ENCODE measurements at places on chromosomes 7 and 10.

DNA sequence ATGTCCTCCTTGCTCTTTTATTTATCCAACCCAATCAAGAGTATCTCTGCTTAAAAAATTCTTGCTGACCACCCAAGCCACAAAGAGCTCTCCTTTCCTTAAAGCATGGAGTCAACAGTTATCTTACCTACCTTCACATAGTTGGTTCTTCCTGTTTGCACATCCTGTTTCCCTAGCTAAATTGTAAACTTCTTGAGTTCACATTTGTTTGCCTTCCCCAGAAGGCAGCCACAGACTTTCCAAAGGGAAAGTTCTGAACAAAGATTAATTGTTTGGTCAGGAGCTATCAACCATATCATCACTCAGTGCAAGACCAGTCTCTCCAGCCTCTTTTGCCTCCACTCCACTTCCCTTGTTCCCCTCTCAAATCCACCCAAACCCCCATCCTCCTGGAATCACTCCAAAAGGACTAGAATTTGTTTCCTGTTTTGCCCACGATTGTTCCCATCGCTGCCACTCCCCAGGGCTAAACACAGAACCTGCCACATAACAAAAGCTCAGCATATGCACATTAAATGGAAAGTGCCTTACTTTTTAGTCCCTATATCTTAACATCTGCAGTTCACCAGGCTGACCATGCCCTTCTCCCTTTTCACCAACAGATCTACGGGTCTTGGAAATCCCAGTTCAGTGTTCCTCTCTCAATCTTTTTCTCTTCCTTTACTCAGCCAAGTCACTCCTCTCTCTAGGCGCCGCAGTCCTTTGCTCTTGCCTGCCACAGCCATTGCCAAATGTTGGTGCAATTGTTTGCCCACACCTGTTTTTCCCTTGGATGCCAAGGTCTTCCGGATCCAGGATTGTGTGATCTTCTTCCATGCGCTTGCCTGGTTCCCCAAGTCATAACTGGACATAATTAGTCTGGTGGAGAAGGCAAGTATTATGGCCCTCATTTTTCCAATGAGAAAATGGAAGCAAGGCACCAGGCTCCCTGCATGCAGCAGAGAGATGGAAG lies 265.5 kb downstream of the KCNMA1 start:
- no peak for DNase-seq

DNA sequence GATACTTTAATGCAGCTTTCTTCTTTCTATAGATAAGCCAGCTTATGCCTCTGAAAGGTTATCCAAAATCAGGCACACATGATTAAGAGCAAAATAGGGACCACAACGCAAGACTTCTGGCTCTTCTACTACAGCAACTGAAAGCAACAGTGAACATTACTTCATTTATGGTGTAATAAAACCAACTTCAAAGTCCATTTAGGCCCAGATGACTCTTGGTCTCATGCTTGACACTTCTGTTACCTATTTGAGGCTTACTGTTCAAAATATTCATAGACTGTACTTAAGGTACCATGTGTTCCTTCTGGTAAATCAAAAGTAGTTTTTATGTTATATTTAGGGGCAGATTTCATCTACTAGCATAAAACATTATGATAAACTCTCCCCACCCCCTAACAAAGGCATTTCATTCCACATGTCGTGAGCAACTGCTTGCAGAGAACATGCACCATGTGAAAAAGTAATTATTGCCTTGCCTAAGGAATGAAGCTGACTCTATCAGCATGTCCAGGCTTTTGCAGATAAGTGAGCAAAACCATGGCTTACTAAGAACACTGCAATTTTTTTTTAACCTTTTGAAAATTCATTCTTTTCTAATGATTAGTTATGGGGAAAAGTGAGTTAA lies 154.9 kb upstream of the ITGB1 start:
- DNase-seq, result peak; percentile 44

DNA sequence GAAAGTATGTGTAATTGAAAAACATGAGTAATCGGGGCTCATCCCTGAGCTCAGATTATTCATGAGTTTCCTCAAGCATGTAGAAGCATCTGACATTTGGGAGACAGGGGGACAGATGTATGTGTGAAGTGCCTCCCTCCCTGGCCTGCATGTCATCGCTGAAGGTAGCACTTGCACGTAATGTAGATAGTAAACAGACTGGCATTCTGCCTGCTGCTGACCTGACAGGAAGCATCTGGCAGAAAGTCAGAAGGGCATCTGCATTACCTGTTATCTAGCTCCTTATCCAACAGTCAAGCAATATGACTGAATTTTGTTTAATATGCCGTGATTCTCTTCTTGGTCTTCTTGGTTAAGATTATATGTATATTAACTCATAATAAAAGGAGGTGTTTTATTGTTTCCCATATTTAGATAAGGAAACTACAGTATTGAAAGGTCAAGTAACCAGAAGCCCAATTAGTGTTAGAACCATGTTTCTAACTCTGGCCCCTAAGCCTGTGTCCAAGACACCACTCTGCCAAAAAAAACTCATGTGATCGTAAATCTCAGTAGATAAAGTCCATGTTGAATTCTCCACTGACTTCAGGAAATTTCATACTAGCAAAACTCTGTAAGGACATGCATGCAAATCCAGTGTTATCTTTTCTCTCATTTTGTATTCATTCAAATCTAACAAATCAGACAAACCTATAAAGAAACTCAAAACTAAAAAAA lies 918.1 kb upstream of the MBL2 start:
- DNase-seq, result no peak

GRCh38 chr7:114375907-114376306 lies 38.7 kb upstream of the FOXP2 start:
- no peak for DNase-seq

DNA sequence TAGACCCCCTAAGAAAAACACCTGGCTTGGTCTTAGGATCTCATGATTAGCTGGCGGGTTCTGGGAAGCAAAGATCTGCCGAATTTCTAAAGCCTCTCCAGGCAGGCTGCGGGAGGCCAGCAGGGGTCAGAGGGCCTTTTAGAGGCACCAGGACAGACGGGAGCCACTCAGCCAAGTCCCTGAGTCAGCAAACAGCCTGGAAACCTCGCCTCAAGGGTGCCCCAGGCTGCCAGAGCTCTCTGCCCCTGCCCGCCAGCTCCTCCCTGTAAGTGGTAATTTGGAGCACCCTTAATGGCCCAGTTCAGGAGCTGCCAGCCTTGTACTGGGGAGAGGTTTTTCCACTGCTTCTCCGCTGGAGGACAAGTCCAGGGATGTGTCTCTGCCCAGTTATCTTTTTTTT lies 88.7 kb downstream of the HIP1 start:
- no peak for DNase-seq

DNA sequence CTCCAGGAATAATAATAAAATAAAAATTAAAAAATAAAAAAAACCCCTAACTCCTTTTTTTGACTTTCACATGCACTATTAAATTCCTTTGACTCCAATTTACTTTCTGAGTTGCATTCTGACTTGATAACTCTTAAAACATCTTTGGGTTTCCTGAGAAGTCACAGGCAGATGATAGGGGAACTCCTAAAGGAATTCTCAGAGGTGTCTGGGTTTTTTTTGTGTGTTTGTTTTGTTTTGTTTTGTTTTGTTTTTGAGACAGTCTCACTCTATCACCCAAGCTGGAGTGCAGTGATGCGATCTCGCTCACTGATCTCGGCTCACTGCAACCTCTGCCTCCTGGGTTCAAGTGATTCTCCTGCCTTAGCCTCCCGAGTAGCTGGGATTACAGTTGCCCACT lies 52.7 kb upstream of the APBB1IP start:
- no peak for DNase-seq

GRCh38 chr7:53303781-53304180 lies 268.3 kb downstream of the POM121L12 start:
- DNase-seq, result no peak

- no peak for DNase-seq
Observed at GRCh38 chr10:70778267-70778924, 6.8 kb downstream of the TBATA start.

DNA sequence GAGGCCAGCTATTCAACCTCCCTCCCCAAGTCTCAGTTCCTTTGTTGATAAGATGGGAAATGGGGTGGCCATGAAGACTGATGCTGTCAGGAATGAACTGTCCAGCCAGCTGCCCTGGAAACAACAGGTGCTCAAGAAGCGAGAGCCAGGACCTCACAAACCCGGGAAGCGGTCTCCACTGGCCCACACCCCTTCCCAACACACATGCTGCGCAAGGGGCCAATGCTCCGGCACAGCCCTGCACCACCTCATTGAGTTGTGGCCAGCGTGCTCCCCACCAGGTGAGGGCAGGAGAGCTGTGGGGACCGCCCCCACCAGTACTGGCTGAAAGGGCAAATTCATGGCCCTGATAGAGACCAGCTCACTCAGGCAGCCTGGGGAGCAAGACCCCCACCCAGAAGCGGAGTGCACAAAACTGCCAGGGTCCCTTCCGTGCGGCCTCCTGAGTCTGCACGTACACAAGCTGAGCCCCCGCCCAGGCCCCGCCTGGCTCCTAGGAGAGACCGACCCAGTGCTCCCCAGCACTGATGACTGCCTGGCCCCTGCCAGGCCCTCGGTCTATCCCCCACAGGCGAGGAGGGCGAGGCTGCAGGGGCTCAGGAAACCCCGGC lies 216.6 kb downstream of the MAD1L1 start:
- DNase-seq, result no peak

GRCh38 chr7:129163875-129164544 lies 19.5 kb downstream of the TSPAN33 start:
- peak; percentile 67 for DNase-seq

GRCh38 chr7:86955895-86956503 lies 103.5 kb downstream of the ELAPOR2 start:
- DNase-seq, result no peak

DNA sequence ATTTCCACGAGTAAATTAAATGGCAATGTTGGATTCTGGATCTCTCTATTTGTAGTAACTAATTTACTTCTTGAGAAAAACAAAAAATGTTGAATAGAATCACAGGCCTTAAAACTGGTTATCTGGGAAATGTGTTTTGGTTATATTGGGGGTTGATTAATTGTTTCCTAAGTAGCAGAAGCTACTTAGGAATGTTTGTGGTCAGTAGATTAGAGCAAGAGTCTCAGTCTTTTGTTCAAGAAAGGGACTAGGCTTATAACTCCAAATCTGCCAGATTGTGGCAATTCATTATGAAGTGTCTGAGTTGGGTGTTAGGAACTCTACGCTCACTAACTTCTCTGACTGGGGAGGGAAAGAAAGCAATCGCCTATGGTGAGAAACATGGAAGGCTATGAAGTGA lies 244.3 kb upstream of the PHYHIPL start:
- peak; percentile 25 for DNase-seq

GRCh38 chr10:58994226-58995057 lies 182.0 kb upstream of the PHYHIPL start:
- no peak for DNase-seq

DNA sequence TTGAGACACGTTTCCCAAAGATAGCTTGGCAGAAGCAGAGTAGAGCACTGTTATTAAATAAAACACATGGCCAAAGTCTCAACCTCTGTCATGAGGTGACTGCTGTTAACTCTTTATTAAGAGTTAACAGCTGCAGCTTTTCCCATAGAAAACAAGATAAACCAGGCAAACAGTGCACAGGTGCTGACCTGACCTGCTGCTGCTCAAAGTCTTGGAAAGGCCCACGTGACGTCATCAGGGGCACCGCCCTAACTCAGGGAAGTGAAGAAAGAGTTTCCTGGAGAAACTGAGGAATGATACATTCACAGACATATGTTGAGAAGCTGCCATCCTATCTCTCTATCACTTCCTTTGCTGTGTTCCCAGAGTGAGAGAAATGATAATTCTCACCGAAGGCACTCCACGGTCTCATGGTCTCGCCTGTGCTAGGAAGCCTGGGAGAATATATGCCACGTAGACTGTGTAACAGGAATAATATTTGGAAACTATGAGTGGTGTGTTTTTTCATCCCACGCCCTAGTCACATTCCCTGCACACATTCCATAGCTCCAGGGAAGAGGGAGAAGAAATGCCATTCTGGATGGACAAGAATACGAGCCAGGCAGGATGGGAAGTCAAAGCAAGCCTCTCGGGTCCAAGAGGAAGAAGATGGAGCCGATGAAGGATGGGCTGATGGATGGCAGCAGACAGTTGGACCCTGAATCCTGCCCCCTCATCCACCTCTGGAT lies 146.2 kb upstream of the NFE2L3 start:
- no peak for DNase-seq

DNA sequence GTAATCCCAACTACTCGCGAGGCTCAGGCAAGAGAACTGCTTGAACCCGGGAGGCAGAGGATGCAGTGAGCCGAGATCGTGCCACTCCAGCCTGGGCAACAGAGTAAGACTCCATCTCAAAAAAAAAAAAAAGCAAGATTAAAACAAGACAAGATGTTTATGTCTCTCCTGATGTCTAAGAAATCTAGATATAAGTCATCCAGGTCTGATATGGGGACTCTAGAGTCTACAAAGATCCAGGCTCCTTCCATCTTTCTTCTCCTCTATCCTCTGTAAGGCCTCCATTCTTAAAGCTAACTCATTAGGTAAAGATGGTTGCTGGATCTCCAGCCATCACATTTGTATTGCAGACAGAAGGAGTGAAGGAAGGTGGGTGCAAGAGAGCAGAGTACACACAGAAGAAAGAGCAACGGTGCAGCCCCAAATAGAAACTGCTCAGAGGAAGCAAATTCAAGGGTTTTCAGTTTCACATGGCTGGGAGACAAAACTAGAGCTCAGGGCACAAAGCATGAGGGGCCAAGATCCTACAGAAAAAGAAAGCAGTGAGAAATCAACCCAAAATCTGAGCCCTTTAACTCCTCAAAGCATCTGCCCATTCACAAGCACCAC lies 57.6 kb downstream of the USP6NL start:
- no peak for DNase-seq

- DNase-seq, result no peak
Observed at GRCh38 chr10:71228875-71229675, 16.7 kb downstream of the UNC5B start.

DNA sequence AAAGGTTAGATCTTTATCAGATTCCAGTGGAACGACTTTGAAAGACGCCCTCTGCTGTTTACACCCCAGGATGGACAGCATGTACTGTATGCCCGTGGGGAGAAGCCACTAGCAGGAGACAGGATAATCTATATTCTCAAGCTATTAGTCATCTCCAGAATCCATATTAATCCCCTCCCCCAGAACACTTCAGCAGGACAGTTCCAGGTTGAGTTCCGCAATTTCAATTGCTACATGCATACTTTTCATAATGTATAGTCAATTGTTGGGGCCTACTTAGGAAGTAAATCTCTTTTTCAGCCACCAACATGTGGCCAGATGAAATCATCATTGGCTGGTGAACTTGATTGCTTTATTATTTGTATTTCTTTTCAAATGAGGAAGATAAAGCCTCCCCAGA lies 313.1 kb upstream of the SMIM30 start:
- DNase-seq, result no peak

GRCh38 chr10:95245425-95246055 lies 45.3 kb downstream of the PDLIM1 start:
- no peak for DNase-seq

All from AG20443 (cell line).